ENCODE measurements at places on chromosomes 3 and 15.
A peak's percentile ranks its signal among the peaks of the same experiment; 100 is the strongest.

GRCh38 chr3:5441401-5441800 is 253.9 kb downstream of the EDEM1 start:
- no peak for DNase-seq

- DNase-seq = no peak
These were observed 47.0 kb downstream of the OSBPL10 start for GRCh38 chr3:31934018-31934417.

DNA sequence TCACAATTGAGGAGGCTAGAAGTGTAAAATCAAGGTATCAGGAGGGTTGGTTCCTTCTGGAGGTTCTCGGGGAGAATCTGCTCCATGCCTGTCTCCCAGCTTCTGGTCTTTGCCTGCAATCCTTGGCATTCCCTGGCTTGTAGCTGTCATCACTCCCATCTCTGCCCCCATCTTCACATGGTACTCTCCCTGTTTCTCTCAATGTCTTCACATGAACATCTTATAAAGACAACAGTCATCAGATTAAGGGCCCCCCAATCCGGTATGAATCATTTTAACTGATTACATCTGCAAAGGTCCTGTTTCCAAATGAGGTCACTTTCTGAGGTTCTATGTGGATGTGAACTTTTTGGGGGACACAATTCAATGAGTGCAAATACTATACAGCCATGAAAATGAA is 113.0 kb upstream of the GALNT15 start:
- DNase-seq = no peak

GRCh38 chr3:5545719-5546118 is 358.2 kb downstream of the EDEM1 start:
- no peak for DNase-seq

- no peak for DNase-seq
These were observed 444.6 kb downstream of the CNTN4 start for GRCh38 chr3:2543247-2543646.

- no peak for DNase-seq
These were observed 289.7 kb upstream of the TPRG1 start for GRCh38 chr3:188881954-188882641.

DNA sequence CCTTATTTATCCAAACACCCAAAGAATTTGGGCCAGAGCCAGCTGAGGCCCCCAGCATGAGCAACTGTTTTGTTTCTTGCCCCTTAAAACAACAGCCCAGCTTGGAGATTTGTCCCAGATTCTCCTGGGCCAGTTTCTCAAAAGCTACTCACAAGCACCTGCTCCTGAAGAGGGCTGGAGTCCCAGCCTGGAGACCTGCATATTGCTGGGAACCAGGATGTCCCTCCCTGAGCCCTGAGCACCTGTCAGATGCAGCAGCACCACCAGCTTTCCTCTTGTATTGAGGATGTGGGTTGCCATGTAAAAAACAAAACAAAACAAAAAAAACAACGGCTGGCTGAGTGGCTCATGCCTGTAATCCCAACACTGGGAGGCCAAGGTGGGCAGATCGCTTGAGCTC is 7.0 kb upstream of the RFT1 start:
- DNase-seq = no peak

GRCh38 chr15:60384526-60385126 is 13.2 kb downstream of the ANXA2 start:
- DNase-seq = no peak

GRCh38 chr3:7285505-7285904 is 424.6 kb downstream of the GRM7 start:
- DNase-seq = peak; percentile 5

- no peak for DNase-seq
These were observed 697 bp downstream of the CHSY1 start for GRCh38 chr15:101250873-101251829.

GRCh38 chr3:164450276-164450905 is 627.9 kb downstream of the SI start:
- no peak for DNase-seq

- no peak for DNase-seq
These were observed 8.4 kb upstream of the GP5 start for GRCh38 chr3:194407423-194407822.
